ENCODE measurements at places on chromosomes 1 and 21.

GRCh38 chr1:30637183-30637980 lies 86.0 kb downstream of the MATN1 start:
- no peak for DNase-seq

GRCh38 chr1:71427066-71427465 lies 346.2 kb upstream of the ZRANB2 start:
- no peak for DNase-seq

DNA sequence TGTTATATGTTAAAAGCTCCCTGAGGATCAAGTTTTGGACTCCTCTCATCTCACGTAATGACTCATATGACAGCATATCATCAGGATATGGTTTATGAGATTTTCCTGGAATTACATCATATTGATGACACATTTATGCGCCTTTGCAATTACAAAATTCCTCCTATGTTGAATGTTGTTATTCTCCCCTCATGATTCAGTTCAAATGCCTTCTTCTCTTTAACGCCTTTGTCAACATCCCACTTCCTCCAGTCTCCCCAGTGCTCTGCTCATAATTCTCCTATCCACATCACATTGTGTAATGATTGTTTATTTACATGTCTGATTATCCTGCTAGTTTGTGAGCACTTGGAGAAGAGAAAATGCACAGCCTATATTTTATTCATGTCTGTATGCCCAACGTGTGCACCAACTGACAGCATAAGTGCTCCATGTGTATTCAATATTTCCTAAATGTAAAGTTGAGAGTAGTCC lies 80.9 kb upstream of the BACH1 start:
- DNase-seq: no peak

DNA sequence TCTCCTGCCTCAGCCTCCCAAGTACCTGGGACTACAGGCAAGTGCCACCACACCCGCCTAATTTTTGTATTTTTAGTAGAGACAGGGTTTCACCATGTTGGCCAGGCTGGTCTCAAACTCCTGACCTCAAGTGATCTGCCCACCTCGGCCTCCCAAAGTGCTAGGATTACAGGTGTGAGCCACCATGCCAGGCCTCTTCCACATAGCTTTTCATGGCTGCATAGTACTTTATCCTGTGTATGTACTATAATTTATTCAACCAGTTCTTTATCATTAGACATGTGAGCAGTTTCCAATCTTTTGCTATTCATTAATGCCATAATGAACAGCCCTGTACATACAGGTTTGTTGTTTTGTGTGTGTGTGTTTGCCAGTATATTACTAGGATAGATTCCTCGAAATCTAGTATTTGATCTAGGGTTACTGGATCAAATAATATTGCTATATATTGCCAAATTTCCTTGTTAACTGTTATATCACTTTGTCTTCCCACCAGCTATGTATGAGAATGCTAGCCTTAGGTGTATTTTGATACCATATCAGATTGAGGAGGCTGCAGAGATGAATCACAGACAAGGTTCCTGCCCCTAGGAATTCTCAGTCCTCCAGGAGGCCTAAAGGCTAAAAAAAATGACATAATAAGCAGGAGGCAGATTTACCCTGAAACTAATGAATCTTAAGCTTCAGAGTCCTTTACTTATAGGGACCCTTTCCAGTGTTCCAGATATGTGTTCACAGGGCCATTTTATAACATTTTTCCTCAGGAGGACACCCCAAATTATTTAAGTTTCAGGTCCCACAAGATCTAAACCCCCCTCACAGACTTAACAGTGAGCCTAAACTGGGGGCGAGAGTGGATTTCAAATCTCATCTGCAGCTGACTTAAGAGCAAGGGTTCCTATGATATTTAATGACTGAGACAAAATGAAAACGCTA lies 2.1 kb upstream of the PDIK1L start:
- DNase-seq: no peak

GRCh38 chr1:153774026-153774595 lies 1.1 kb upstream of the SLC27A3 start:
- DNase-seq: no peak

GRCh38 chr1:186658999-186659398 lies 21.2 kb downstream of the PTGS2 start:
- DNase-seq: no peak

DNA sequence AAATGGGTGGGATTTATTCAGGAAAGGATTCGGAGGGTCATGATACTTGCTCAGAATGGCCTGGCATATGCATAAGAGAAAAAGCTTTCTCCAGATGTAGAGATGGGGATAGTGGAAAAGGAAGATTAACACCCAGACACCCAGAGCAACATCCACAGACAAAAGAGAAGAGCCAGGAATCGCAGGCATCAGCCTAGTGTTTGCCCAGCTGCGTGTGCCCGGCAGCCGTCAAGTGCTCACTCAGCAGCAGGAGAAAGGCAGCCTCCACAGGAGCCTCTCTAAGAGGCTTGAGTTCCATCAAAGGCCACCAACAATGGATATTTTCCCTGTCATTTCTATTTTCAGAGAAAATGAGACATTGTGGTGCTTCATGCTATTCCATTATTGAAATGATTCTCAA lies 54.7 kb downstream of the NTPCR start:
- no peak for DNase-seq

GRCh38 chr1:245682638-245683628 lies 528.1 kb downstream of the KIF26B start:
- no peak for DNase-seq

DNA sequence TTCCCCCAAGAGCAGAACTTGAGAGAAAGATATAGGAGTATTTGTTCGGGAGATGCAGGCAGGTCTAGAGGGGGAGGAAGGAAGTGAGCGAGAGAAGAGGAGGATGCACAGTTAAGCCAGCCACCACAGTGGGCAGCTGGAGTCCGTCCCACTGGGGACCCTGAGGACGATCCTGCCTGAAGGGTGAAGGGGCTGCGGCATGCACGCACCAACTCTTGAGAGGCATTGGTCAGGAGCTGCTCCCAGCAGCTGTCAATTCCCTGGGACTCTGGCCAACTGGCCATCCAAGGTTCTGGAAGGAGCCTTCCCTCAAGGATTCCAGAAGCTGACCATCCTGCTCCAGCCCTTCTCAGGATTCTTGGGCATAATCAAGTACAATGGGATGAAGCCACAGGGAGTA lies 246.9 kb downstream of the MATN1 start:
- no peak for DNase-seq

- DNase-seq: no peak
Measured at GRCh38 chr1:87993051-87993450, 664.4 kb downstream of the LMO4 start.

- peak; percentile 1 for DNase-seq
Measured at GRCh38 chr1:184755226-184756065, 788 bp upstream of the EDEM3 start.

GRCh38 chr1:93828367-93828755 lies 50.6 kb downstream of the DNTTIP2 start:
- no peak for DNase-seq

GRCh38 chr1:65055747-65056146 lies 89.4 kb upstream of the JAK1 start:
- DNase-seq: no peak

DNA sequence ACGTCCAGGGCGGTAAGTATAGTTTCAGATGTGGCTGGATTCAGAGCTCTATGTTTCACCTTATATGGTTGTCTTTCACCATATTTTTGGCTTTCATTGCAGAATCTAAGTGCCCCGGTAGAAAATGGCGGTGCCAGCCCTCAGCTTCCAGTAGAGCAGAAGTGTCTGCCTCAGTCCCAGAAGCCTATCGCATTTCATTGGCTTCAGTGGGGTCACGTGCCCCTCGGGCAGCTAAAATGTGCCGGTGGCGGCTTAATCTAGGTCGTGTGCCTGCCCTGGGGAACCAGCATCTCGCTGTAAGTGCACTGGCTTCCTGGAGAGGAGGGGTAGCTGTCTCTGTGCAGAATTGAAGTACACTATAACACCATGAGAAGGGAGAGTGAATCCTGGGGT lies 107.4 kb upstream of the MAGI3 start:
- no peak for DNase-seq

DNA sequence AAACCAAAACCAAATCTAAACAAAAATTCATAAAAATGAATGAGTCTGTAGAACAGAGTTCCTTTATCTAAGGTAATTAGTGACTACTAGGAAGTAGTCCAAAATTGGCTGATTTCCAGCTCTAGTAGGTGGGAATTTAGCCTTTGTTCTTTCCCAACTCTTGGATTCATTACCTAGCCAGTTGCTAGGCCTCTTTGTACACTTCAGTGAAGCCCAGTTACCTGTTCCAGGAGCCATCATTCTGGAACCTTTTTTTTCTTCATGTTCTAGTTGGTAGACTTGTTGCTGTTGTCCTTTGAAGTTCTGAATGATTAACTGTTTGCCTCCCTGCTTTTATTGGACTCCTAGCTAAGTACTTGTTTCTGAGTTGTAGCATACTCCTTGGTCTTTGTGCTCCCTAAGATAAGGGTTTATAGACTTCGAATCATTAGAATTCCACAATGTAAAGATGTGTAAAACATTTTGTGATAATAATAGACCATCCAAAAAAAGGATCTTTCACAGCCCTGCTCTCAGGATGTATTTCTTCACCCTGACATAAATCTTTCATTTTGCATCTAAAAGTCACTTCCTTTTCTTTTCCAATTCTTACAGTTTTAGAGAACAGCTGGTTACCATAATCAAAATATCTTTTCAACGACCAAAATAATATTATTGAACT lies 9.8 kb downstream of the PLA2G4A start:
- DNase-seq: no peak

DNA sequence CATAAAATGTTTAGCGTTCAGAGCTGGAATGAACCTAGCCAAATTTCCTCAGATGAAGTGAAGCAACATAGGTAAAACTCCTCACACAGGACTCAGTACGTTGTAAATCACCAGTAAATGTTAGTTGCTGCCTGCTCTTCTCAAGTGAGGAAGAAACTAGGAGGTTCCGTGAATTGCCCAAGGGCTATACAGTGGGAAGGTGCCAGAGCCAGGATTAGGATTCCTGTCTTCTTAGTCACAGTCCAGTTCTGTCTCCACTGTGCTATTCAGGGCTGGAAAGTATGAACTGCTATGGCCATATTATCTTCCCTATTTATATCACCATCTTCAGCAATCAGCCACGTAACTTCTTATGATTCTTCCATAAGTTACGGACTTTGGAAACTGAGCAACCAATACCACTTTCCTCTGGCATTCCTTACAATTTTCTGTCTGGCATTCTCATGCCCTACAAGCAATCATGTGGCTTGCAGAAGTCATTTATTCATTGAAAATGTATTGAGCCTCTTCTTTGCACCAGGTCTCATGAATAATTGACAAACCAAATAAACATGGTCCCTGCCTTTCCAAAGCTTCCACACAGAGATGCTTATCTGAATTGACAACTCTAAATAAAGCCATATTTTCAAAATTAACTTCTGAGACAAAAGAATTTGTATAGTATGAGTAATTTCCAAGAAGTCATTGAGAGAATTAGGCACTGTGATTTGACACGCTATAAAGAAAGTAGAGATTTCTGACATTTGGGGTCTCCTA lies 271.6 kb upstream of the SGIP1 start:
- DNase-seq: no peak

DNA sequence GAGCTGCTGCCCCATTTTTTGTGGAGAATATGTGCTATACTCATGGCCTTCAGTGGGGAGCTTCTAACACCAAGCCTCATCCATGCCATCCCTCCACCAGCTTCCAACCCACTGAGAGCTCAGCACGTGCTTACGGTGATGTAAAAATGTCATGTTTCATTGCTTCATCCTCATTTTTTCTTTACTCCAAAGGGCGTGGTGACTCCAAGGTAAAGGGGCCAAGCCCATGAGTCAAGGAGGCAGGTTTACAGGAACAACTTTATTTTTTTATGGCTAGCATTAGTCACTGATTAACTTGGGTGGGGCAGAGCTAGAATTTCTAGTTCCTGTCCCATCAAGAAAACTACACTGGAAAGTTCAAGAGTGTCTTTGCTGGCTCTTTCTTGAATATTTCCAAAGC lies at the start of gene C1orf226:
Gene C1orf226 (plus strand): TSS at position 346 of the 400 bp plus-strand sequence. CDS start 174 bp downstream, outside the sequence.
- no peak for DNase-seq

DNA sequence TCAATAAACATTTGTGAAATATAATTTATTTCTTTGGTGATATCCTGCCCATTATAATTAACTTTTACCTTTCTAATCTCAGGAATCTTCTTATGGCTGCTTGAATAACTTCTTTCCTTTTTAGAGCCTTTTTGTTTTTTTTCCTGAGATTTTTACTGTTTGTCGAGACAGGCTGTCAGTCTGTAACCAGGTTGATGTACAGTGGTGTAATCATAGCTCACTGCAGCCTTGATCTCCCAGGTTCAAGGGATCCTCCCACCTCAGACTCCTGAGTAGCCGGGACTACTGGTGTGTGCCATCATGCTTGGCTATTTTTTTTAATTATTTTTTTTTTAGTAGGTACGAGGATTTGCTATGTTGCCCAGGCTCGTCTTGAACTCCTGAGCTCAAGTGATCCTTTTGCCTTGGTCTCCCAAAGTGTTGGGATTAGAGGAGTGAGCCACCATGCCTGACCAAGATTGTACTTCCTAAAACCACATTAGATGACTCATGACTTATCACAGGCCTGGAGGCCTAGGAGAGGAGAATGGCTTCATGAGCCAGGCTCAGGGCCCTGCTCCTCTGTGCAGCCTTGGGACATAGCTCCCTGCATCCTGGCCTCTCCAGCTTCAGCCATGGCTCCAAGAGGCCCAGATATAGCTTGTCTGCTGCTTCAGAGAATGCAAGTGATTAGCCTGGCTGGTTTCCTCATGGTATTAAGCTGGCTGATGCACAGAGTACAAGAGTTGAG lies 48.6 kb downstream of the CTH start:
- no peak for DNase-seq

DNA sequence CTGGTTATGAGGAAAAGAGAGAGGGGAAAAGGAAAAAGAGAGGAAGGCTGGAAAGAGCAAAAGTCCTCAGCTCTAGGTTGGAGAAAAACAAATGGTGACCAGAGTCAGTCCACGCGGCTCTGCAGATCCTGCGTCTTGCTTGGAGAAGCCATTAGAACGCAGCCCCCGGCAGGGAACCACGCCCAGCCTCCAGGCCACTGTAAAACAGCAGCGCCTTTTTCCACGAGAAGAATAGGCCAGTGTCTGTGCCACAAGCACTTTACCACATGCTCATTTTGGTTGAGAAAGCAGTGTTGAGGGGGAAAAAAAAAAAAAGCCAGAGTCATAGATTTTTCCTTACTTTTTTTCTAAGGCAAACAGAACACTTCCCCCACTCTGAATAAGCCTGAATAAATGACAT lies 846.9 kb upstream of the ADAMTS5 start:
- DNase-seq: no peak

DNA sequence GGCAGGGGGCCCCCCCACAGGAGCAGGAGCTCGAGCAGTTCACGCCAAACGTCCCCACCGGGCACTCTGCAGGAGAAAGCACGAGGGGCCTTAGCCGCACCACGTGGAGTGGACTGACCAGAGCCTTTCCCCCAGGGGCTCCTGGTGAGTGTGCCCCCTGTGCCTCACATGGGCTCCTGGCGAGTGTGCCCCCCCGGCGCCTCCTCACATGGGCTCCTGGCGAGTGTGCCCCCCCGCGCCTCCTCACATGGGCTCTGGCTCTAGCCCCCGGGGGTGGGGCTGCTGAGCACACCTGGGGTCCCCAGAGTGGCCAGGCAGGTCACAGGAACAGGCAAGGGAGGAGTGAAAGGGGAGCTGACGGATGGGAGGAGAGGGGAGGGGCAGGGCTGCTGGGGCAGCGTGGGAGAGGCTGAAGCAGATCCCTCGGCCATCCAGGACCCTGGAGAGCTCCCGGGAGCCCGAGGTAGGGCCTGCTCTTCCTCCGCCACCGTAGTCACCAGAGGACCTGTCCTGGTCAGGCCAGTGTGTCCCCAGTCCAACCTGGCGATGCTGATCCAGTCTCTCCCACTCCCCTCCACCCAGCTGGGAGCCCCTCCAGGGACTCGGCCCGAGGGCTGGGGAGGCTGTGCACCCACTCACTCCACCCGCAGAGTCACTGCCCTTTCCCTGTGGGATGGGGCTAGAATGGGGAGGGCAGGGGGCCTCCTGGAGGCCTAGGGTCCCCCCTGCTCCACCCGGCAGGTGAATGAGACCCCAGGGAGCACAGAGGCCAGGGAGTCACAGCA lies 47.6 kb downstream of the ARHGEF16 start:
- no peak for DNase-seq
